Glutamatergic neuron (in vitro differentiated cells): ENCODE measurements at places on chromosomes 1 and 21. TPM values are rescaled to one million over a fixed set of nuclear protein-coding genes. Genes with fewer than 3 reads are reported as not detected.

GRCh38 chr1:118304722-118305359 is 119.8 kb upstream of the SPAG17 start:
- peaks cover 5% of the 10 kb centered on the region for H3K4me1 ChIP-seq
- H3K36me3 ChIP-seq: no peaks in the 10 kb centered on the region
- no peak for DNase-seq

Gene RAB29
- total RNA-seq: 1.7 TPM

- no peaks in the 10 kb centered on the region for H3K4me1 ChIP-seq
- H3K27me3 ChIP-seq: peaks cover 3% of the 10 kb centered on the region
- no peak for DNase-seq
- H3K4me3 ChIP-seq: no peak overlapping the region
Measured at GRCh38 chr1:178495741-178496409, 889 bp downstream of the CLEC20A start.

Gene NBPF12
- 14.7 TPM for total RNA-seq

Gene SLC35F3
- total RNA-seq: 0.98 TPM

Gene ACTN2
- 2.7 TPM for total RNA-seq

GRCh38 chr1:54709547-54710292 is 5.9 kb upstream of the TTC4 start:
- H3K36me3 ChIP-seq: no peaks in the 10 kb centered on the region
- no peak overlapping the region for H3K4me3 ChIP-seq
- peaks cover 7% of the 10 kb centered on the region for H3K4me1 ChIP-seq

DNA sequence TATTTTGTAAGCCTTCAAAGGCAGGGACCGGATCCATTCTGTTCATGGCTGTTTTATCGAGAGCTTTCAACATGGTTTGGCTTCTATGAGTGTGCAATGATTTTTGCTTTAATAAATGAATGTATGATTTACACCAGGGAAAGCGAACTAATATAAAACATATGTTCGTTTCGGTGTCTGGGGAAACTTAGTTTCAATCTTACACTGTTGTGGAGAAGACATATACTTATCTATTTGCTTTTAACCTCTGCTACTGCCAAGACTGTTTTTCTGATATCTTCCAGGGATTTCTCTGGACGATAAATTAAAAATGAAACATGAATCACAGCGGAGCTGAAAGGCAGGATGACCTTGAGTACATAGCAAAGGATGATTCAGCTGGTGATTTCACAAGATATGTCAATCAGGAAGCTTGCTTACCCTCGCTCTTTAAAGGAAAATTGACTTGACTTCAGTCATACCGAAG is 14.7 kb upstream of the CYYR1 start:
- H3K4me3 ChIP-seq: no peak overlapping the region
- H3K27ac ChIP-seq: no peak overlapping the region
- peaks cover 2% of the 10 kb centered on the region for H3K4me1 ChIP-seq
- peaks cover 15% of the 10 kb centered on the region for H3K36me3 ChIP-seq
- DNase-seq: no peak

GRCh38 chr1:14182856-14183255 is 415.6 kb upstream of the KAZN start:
- no peaks in the 10 kb centered on the region for H3K36me3 ChIP-seq
- no peak overlapping the region for H3K4me3 ChIP-seq
- peaks cover 16% of the 10 kb centered on the region for H3K4me1 ChIP-seq

Gene KCNE2
- total RNA-seq: not detected

DNA sequence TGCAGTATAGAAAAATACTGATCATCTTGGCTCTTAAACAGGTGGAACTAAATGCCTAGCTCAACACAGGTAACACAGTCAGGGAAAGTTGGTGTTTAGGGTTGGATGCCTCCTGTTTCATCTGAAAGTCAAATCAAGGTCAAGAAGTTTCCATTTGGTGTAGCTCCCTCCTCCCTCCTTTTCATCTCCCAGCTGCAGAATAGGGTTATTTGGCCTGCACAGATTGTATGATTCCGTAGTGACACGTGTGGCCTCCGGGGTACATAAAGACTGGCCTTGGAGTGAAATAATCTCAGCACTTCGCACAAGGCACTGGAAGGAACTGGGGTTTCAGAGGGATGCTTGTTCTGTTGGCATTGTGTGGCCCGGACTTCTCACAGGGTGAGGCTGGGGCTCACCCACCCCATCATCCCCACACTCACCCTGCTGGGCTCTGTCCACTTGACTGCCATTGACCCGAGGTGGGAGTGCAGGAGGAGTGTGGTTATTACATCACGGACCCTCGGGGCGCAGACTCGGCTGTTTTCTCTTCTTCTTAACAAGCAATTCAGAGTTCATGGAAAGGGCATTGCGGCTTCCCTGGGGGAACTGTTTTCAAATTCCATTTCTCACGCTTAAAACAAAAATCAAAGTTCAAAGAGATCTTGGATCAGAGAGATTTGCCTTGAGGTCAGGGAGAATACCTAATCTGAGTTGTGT is 18.4 kb downstream of the IGSF5 start:
- H3K36me3 ChIP-seq: no peaks in the 10 kb centered on the region
- no peak for DNase-seq
- no peak overlapping the region for H3K4me3 ChIP-seq
- H3K27me3 ChIP-seq: peaks cover 2% of the 10 kb centered on the region
- H3K4me1 ChIP-seq: no peaks in the 10 kb centered on the region
- no peak overlapping the region for H3K27ac ChIP-seq

DNA sequence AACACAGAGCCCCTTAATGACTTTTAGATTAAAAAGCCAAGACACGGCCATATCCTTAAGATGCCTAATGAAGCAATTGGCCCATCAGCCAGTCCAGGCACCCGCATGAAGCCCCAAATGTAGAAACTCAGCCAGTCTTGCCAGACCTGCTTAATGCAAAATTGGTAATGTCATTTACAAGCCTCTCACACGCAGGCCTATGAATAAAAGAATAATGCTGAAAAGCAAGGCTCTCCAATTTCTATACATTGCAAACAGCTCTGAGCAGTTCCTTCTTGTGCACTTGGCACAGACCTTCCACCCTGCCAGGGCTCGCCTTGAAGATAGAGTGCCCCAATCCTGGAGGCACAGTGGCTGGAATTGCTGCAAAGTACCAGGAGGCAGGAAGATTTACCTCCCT is 498.9 kb downstream of the NPHP4 start:
- H3K27me3 ChIP-seq: peaks cover 2% of the 10 kb centered on the region
- no peak overlapping the region for H3K27ac ChIP-seq
- no peaks in the 10 kb centered on the region for H3K4me1 ChIP-seq
- peaks cover 7% of the 10 kb centered on the region for H3K36me3 ChIP-seq
- no peak for DNase-seq

Gene KCNJ9
- 2.0 TPM for total RNA-seq

DNA sequence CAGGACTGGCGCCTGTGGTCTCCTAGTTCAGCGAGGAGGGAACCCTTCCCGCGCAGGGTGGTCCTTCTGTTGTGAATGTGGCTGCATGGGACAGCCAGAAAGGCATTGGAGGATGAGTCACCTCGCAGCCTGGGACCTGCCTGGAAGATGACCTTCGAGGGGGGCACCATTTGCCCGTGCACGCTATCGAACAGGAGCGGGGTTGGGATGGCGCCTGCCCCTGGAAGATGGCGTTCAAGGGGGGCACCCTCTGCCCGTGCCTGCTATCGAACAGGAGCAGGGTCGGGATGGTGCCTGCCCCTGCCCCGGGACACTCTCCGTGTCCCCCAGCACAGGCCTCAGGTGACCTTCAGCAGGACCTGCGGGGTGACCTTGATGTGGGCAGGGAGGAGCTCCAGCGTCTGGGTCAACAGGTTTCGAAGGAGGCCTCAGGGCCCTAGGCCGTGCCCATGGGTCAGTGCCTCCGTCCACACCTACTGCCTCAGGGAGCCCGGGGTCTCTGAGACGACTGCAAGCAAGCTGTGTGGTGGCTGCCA is 1.7 kb upstream of the ACTRT2 start:
- DNase-seq: no peak
- no peak overlapping the region for H3K27ac ChIP-seq
- H3K4me3 ChIP-seq: no peak overlapping the region
- no peaks in the 10 kb centered on the region for H3K36me3 ChIP-seq
